Fibroblast of lung (primary cell): ENCODE measurements at places on chromosomes 1 and 21.
A peak's percentile ranks its signal among the peaks of the same experiment; 100 is the strongest.

DNA sequence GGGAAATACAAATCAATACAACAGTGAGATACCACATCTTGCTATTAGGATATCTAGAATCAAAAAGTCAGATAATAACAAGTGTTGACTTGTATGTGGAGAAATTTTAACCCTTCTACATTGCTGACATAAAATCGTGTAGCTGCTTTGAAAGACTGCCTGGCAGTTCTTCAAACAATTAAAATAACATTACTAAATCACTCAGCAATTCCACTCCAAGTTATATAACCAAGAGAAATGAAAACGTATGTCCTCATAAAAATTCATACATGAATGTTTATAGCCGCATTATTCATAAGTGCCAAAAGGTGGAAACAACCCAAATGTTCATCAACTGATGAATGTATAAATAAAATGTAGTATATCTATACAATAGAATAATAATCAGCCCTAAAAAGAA lies 164.6 kb downstream of the RASAL2 start:
- peak; percentile 35 for DNase-seq

GRCh38 chr21:23016617-23017016 lies 2018.4 kb downstream of the NCAM2 start:
- no peak for DNase-seq

DNA sequence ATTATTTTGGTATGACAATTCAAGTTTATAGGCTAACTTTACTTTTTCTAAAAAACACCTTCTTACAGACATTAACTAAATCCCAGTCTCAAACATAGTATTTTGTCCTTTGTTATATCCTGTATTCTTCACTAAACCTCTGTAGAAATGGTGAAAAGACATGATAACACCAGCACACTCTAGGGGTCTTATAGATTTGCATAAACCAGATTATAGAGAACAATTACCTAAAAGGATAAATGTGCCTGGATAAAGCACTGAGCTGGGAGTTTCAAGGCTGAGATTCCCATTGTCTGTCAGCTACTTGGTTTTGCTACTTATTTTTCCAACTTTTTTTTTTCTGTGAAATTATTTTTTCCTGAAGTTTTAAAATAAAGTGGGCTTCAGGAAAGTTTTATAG lies 1288.6 kb upstream of the TMPRSS15 start:
- no peak for DNase-seq

DNA sequence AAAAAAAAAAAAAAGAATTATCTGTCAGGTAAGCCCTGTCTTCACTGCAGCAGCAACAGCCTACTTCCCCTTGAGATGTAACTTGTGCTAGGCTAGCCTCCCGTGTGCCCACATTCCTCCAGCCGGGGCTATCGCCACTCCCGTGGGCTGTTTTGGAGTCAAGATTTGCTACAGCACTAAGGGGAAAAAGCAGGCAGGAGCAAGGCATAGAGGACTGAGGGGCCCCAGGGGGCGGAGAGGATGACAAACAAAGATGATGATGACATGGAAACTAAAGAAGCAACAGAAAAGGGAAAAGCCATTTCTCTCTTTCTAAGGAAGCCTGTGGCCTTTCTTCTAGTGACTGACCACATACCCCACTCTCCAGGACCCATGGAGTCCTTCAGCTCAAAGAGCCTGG lies 1.9 kb downstream of the TNFAIP8L2 start:
- DNase-seq: no peak

DNA sequence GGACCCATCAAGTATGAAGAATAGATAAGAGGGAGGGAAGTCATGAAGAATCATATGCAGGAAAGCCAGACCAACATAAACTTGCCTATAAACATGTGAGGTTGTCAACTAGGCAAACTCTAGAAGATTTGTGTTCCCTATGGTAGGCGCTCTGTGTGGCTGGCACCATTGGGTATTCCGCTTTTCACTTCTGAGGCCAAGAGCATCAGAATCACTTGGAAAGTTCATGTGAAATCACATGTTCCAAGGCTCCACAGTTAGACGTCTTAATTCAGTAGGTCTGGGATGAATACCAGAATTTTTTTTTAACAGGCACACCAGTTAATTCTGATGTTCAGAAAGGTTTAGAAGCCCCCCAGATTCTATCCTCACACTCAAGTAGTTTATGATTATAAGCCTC lies 50.5 kb upstream of the LAX1 start:
- no peak for DNase-seq
